Stimulated activated CD8-positive, alpha-beta memory T cell treated with anti-CD3 and anti-CD28 coated beads, Interleukin-4, amount 100 ng/mL, for 1 hour (primary cell): ENCODE measurements at places on chromosomes 1 and 21.

- DNase-seq, result no peak
Observed at GRCh38 chr1:204650911-204651570, 34.5 kb downstream of the LRRN2 start.

- DNase-seq, result no peak
Observed at GRCh38 chr1:150281221-150281757, 1.1 kb upstream of the CIART start.

GRCh38 chr1:176559878-176560277, 96.9 kb downstream of the PAPPA2 start:
- no peak for DNase-seq

GRCh38 chr1:236425031-236425663, 31.1 kb downstream of the EDARADD start:
- DNase-seq, result no peak

DNA sequence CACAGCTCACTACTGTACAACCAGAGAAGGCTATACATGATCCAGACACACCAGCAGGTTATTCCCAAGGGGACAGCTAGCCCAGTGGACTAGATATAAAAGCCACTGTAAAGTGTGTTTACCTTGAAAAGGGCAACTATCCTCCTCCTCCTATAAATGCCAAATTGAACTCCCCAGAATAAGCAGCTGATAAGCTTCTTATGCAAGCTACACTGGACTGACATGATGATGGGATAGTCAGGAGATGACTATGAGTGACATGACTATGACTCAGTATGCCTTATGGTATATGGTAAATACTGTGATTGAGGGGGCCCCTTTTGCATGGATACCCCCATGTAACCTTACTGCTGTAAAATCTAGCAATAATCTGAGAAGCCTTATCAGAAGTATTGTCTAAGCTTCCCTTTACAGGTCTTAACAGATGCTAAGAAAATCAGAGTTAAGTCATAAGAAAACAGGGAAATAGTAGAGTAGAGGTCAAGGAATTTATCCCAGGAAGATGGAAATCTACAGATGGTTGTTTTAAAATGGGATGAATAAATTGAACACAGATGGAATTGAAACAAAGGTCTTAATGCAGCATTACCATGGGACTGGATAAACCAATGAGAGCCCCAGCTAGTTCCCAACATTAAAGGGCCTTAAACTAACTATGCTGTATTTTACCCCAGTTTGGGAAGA, 55.8 kb downstream of the TRIM33 start:
- DNase-seq, result no peak

DNA sequence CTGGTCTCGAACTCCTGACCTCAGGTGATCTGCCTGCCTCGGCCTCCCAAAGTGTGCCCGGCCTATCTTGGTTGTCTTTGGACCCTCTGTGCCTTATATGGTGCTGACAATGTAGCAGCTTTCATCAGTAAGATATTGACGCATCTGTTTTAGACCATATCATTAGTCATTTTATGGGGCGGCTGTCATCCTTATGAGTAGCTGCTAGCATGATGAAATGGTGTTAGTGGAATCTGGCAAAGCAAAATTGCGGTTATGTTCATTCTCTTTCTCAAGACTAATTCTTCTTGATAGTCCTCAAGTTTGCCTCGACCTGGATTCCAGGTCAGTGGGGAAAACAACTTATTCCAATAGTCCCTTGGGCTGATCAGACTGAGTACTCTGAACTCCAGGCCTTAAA, 199.9 kb downstream of the PRDM2 start:
- no peak for DNase-seq

- no peak for DNase-seq
Observed at GRCh38 chr1:14922942-14923726, 230.4 kb upstream of the TMEM51 start.

- no peak for DNase-seq
Observed at GRCh38 chr1:219959540-219960203, 31.3 kb upstream of the SLC30A10 start.

DNA sequence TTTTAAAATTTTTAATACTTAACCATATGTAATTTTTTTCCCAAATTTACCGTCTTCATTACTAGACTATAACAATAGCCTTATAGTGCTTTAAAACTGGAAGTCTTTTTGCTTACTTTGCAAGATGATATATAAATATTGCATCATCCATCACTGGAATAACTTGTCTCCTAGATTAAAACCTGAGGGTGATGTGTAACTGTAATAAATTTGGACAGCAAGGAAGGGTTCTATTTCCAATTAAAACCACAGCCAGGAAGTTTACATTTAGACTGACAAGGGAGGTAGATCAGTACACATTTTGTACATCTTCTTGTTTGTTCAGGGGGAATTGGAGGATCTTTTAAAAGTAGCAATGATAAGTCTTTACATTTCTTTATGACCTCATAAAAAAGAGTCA, 21.9 kb downstream of the NTNG1 start:
- DNase-seq, result no peak

DNA sequence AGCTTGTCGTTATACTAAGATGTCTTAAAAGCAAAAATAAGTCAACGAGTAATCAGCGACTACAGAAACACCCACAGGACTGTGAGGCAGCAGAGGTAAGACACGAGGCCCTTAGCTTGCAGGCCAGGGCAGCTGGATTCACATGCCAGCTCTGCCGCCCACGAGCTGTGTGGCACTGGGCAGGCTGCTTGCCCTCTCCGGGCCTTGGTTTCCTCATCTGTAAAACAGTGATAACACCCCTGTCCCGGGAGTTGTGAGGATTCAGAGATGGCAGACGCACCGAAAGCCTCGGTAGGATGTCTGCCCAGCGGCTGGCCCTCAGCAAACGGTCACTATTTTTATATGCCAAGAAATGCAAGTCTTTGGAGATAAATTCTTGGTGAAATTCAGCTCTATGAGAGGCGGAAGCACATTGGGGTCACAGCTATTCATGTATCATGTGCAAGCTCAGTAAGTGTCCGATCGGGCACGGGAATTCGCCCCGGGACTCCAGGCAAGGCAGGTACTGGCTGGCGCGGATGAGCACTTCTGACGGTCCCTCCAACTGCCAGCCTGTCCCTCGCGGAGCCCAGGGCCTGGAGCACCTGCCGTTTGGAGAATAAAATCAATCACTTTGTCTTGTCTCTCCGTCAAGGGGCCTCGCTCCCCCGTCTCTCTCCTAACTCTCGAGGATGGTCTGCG, 1.1 kb downstream of the C2CD2 start:
- no peak for DNase-seq

GRCh38 chr1:60342569-60342968, 269.0 kb upstream of the C1orf87 start:
- DNase-seq, result no peak

DNA sequence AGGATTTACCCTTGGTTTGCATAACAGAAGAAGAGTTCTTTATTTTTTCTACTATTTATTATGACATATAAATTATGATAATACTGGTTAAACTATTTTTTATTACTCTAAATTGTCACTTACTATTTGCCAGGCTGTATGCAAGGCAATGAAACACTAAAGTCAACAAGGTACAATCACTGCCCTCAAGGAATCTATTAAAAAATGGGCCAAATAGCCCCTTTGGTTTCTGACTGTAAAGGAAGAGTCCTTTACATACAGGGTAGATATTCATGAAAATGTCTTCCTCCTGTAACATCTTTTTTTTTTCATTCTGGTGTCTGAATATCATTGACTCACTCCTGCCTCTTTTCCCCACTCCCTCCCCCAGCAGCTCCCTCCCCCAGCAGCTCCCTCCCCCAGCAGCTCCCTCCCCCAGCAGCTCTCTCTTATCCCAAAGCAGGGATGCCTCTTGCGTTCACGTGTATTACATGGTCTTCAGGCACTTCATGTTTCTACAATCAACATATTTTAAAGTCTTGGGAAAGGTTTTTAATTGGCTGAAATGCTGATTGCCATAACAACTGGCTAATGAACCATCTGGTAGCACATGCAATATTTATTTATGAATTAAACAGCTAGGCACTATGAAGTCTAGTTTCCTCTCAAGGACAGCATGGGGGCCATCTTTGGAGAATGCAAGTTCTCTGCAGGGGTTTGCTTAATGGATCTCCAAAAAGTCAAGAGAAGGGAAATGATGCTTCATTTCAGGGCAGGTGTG, 400.4 kb upstream of the PLXNA2 start:
- no peak for DNase-seq

DNA sequence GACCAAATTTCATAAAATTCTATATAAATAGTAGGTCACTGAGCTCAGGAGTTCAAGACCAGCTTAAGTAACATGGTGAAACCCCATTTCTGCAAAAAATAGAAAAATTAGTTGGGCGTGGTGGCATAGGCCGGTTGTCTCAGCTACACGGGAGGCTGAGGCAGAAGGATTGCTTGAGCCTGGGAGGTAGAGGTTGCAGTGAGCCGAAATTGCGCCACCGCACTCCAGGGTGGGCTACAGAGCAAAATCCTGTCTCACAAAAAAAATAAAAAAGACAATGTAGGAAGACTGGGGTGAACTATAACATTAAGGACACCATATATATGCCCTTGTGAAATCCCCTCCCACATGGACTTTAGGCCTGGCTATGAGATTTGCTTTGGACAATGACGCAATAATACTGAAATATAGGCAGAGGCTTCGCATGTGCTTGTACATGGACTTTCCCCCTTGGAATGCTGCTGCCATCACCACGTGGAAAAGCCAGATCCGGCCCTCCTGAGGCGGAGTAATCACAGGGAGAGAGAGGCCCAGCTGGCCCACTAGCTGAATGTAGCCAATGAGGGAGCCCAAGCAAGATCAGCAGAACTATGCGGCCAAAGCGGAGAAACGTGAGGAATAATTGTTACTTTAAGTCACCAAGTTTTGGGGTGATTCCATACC, 13.1 kb upstream of the USP1 start:
- no peak for DNase-seq

GRCh38 chr1:51740652-51741051, 123.8 kb downstream of the OSBPL9 start:
- DNase-seq, result no peak

DNA sequence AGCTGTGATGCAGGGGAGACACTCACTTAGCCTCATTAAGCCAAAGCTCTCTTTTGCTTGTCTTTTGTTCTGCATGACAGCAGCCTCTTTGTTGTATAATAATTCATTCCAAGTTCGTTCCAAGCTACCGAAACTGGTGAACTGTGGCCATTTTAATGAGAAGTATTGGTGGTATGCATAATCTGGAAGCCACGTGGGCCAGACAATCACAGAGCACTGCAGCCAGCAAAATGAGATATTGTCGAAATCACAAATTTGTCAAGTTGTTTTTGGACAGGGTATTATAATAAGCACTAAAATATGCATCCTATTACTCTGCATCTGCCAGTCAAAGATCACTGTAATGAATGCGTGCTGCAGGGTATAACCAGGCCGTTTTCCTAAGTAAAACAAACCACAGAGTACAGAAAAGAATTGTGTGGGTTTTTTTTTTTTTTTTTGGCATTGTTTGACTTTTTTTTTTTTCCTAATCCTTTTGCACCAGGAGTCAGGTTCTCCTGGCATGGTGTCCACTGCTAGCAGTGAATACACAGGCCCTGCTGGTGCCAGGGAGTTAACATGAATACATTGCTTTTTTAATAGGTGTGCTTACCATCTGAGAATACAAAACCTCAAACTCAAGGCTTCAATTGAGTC, 423.9 kb downstream of the PTBP2 start:
- DNase-seq, result no peak

DNA sequence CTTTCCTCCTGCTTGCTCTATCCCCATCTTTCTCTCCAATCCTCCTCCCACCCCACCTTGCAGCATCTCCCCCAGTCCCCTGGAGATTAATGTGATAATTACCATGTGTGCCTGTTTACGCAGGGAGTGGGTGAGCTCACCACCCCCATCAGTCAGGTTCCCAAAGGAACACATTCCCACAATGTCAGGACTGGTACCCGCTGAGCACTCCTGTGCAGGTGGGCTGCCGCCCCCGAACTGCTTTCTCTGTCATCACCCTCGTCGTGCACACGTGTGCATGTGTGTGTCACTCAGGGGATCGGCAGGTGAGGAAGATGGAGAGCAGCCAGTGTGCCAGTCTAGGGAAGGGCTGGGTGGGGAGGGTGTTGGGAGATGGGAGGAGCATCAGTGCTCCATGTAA, 163.4 kb downstream of the CACNA1E start:
- DNase-seq, result no peak

- no peak for DNase-seq
Observed at GRCh38 chr1:2962946-2963345, 58.3 kb upstream of the ACTRT2 start.

GRCh38 chr1:32180186-32181060, 948 bp downstream of the TXLNA start:
- no peak for DNase-seq

GRCh38 chr1:203913073-203913521, 51.7 kb downstream of the SNRPE start:
- DNase-seq, result no peak

DNA sequence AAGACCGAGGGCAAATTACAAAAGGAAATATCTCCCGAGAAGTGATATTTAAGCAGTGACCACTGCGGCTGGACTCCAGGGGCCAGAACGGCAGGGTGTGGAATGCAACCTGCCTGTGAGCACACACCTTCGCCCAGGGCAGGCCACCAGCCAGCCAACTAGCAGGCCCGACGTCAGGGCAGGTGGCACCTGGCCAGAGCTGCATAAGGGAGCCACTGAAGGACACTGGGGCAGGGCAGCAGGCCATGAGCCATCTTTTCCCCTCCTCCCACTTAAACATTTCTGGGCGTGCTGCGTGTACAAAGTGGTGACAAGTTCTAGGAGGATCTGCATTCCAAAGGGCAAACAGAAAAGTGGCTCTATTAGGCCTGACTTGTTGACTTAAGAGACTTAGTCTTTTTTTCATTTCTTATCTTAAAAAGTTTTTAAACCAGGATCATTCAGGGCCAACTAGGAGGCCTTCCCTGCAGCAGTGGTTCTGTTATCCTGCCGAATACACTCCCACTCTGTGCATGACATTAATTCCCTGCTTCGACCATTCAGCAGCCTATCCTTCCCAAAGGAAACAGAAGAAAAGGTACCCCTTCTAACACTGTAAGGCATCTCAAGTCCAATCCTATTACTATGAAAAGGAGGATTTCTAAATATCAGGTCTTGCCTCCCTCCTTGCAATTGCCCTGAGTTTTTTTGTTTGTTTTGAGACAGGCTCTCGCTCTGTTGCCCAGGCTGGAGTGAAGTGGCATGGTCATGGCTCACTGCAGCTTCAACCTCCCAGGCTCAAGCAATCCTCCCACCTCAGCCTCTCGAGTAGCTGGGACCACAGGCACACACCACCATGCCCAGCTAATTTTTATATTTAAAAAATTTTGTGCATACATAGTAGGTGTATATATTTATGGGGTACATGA, 96.3 kb downstream of the BCAR3 start:
- DNase-seq, result no peak

DNA sequence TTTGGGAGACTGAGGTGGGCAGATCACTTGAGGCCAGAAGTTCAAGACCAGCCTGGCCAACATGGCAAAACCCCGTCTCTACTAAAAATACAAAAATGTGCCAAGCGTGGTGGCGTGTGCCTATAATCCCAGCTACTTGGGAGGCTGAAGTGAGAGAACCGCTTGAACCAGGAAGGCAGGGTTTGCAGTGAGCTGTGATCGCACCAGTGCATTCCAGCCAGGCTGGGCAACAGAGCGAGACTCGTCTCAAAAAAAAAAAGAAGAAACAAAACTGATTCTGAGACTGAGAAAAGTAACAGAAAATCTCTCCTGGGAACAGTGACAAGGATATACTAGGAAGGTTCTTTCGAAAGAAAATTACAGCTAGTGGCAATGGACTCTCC, 20.9 kb downstream of the USP48 start:
- no peak for DNase-seq

GRCh38 chr1:226063224-226063976, 884 bp downstream of the H3-3A start:
- peak; percentile 21 for DNase-seq

- no peak for DNase-seq
Observed at GRCh38 chr1:237613984-237614383, 276.7 kb downstream of the ZP4 start.
